Right atrium auricular region (tissue), 2 donors: ENCODE measurements at places on chromosomes 3 and 15.

- no peak for DNase-seq
These were observed 384.1 kb downstream of the CADM2 start for GRCh38 chr3:85342915-85343314.

GRCh38 chr3:178558637-178559036 lies 22.4 kb downstream of the KCNMB2 start:
- no peak for DNase-seq

DNA sequence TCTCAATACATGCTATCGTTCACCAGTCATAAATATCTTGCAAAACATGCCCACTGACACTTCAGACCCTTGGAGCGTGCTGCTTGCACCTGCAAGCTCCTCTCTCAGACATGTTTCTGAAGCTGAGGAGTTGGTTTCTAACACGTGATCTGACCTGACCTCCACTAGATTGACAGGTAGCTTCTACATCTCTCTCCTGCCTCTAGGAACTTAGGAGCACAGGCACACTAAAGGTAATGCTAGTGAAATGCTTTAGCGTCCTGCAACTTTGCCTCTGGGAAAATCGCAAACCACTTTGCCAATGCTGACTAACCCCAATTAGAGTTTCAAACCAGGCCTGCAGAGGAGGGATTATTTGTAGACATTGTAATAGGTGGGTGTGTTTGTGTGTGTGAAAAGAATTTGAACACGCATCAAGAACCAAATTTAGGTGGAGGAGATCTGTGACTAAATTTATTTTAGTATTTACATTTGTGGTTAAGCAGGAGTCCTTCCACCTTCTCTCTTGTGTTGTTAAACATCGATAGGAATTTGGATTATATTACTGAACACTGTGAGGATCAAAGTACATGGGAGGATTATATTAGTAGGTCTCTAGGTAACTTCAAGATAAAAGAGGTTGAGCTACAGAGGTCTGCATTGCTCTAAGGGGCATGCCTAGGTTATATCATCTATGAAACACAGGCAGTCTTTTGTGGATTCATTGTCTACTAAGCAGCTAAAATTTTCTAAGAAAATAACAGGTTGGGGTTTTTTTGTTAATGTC lies 86.7 kb upstream of the ZBED2 start:
- DNase-seq: no peak

GRCh38 chr15:27973886-27974285 lies 125.2 kb downstream of the OCA2 start:
- DNase-seq: no peak

DNA sequence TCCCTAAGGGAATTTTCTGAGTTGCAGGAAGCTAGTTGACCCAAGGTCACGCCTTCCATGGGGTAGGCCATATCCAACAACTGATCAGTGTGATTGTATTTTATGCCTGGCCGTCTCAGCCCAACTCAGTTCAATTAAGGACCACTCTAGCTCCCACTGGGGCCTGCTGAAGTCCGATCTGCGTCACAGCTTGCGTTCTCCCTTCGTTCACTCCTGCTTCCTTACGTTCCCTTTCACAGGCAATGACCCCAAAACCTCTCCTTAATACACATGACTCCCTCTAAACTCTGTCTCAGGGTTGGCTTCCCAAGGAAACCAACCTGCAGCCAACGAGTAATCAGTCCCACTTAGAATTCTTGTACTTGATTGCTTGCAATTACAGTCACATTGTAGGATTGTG lies 428.0 kb downstream of the RBMS3 start:
- DNase-seq: no peak

DNA sequence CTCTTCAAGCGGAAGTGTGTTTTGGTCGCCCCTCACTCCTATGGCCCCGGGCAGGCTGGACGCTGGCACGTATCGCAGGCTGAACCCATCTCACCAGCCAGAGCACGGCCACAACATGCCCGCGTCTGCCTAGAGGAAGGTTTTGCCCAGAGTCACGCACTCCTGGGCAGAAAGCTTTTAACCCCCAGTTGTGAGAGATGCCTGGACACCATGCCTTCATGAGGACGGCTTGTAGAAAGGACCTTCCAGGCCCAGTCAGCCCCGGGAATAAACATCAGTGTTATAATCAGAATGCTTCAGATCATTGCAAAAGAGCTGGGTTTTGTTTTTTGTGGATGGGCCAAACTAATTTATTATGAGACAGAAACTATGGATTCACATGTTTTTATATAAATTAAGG lies 16.5 kb downstream of the CYFIP1 start:
- no peak for DNase-seq

DNA sequence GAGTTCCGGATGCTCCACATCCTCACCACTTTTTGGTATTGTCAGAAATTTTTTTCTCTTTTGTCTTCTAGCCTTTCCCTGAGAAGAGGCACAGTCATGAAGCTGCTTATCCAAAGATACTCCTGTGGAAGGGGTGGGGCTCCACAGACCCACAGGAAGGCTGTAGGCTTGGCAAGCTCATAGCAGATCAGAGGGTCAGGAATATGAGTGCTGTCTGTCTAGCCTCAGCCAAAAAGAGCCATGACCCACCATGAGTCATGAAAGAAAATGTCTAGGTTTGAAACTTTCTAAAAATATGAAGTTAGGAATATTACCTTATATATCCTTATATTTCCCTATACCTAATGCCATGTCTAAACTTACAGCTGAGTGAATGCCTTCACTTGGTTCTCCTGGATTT lies 118.2 kb upstream of the THBS1 start:
- no peak for DNase-seq

DNA sequence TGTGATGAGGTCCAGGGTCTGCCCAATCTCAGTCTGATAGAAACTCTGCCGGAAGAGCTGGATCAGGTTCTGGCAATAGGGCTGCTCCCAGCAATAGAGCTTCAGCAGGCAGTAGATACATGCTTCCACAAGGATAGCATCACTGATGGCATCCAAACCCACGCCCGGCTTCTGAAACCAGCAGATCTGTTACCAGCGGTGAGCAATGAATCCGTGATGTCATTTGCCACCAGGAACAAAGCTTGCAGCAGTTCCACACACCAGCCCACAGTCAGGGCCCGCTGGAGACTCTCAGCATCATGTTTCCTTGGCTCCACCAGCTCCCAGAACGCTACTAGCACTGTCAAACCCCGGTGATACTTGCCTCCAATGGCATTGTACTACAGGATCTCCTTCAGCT lies 19.3 kb upstream of the TTBK2 start:
- no peak for DNase-seq

- DNase-seq: no peak
These were observed 4.6 kb upstream of the VGLL3 start for GRCh38 chr3:86995537-86995936.

DNA sequence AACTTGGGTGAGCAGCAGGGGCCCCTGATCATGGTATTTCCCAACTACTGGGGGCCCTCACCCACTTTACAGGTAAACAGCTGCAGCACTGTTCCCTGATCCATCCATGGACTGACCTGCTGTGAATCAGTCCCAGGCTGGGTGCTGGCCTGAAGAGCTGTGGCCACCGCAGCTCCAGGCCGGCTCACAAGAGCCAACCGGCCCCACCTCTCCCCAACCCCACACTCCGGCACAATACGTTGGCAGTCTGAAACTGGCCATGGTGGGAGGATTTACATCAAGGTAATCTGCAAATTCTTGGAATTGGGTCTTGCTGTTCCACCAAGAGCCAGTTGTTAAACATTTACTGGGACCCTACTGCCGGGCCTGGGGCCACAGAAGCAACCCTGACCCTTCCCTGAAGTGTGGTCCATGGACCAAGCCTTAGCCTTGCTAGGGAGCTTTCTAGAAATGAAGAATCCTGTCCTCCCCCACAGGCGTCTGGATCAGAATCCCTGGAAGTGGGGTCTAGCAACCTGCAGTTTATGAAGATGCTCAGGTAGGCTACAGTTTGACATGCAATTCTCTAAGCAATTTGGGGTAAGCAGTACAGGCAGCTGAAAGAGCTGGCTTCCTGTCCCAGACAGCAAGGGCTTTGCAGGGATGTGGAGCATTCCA lies 3.7 kb downstream of the SLC6A20 start:
- DNase-seq: peak; percentile 36

GRCh38 chr3:188656196-188656982 lies 502.4 kb downstream of the LPP start:
- DNase-seq: no peak

GRCh38 chr3:567488-568185 lies 371.1 kb downstream of the CHL1 start:
- DNase-seq: no peak

DNA sequence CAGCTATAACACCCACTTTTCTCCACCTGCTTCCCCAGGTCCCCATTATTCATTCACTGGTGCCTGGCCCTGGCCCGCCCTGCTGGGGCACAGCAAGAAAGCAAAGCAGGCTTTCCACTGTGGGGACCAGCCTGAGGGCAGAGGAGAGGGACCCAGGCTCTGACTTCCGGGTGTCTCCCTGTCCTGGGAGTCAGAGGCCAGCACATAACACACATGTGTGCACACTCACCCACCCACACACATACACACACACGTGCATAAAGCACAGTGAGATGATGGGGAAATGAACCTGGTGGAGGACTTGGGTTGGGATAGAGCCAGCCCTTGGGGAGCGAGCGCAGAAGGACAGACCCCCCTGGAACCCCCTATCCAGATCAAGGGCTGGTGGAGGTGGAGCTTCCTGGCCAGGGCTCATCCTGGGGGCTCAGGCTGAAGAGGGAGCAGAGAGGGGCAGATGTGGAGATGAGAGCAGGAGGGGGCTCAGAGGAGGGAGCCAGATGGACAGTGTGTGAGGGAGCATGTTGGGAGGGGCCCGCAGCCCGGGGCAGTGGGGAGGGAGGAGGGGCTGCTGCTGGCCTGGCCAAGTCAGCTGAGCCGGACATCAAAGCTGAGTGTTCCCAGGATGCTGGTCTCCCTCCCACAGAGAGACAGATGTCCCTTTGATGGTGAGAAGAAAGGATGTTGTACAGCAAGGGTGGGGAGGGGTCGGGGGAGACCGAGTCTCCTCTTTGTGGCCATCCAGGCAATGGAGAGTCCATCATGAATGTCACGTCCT lies 78.2 kb downstream of the LINGO1 start:
- DNase-seq: no peak

GRCh38 chr3:158713094-158713499 lies 19.2 kb downstream of the RARRES1 start:
- DNase-seq: peak; percentile 84

DNA sequence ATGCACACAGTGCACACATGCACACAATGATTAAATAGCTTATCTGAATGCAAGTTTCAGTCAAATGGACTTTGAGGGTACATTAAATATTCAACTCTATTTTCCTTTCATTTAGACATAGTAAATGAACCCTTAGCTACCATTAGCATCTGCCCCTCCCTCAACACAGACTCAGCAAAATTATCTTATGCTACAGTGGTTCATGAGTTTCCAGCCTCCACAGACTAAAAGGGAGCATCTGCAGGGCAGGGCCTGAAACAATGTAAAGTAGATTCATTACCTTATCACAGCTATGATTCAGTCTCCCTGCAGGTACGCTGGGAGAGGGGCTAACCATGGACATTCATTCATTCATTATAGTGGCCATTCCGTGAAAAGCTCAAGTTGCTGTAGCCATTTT lies 329.1 kb downstream of the VGLL3 start:
- DNase-seq: no peak

DNA sequence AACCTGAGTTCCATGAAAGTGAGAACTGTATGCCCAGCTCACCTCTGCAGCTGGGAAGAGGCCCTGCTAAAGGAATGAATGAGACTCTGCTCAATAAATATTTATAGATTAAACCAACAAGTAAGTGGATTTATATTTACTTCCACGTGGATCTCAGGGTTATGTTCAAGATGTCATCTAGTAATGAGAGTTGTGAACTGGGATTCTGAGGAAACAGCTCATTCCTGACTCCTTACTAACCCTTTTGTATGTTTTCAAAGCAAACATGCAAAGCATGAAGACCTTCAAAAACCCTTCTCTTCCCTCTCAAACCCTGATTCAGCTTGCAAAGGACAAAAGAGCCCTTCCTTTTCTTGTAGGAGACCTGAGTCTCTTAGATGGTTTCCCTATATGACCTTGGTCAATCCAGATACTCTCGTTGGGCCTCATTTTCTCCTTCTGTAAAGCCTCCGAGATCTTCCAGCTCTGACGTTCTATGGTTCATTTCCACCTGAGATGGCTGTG lies 53.4 kb downstream of the LSM3 start:
- no peak for DNase-seq

DNA sequence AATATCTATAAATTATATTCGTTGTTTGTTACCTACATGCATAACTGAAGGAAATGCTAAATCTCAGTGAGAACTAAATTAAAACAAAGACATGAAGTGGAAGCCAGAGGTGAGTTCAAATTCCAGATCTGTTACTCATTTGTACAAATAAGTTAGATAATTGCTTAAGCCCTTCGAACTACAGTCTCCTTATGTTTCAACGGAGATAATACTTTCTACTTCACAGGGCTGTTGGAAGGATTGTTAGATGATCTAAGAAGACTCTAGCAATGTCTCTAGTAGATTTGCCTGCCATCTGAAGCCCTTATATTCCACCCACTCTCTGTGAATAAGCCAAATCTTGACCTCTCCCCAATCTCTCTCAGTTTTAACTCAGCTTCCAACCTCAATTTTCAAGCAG lies 125.8 kb downstream of the P2RY1 start:
- DNase-seq: no peak
